ENCODE measurements at places on chromosomes 2 and 18.
A peak's percentile ranks its signal among the peaks of the same experiment; 100 is the strongest.

DNA sequence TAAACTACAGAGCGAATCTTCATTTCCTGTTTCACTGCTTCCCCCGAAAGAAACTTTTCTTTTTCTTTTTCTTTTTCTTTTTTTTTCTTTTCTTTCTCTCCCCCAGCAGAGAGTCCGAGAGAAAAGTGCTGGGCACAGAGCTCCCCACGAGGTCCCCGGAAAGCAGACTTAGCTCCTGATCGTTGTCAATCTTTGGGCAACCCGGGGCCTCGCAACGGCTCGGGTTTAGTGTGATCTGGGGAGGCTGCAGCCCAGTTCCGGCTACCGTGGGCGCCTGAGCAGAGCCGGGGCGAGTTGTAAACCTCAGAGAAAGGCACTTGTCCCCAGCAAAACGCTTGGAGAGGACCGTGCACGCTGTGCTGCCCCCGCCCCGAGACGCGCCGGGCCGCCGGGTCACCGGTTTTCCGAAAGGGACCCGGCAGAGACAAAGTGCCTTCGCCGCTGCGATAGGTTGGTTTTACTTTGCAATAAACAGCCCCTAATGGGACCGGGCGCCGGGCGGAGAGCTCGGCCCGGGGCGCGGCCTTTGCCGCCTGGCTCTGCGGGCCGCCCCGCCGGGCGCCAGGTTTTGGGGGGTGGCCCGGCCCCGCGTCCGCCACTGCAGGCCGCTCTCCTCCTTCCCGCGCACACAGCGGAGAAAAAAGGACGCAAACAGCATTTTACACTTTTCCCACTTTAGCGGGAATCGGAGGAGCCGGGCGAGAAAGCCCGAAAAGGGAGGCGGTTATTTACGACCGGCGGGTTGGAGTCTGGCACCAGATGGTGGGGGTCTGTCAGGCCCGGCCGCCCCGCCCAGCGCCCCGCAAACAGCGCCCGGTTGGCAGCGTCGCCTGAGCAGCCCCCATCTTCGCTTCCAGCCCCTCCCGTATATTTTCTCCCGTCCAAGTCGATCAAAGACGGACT, 136.0 kb downstream of the INSIG2 start:
- peak; percentile 17 for DNase-seq

DNA sequence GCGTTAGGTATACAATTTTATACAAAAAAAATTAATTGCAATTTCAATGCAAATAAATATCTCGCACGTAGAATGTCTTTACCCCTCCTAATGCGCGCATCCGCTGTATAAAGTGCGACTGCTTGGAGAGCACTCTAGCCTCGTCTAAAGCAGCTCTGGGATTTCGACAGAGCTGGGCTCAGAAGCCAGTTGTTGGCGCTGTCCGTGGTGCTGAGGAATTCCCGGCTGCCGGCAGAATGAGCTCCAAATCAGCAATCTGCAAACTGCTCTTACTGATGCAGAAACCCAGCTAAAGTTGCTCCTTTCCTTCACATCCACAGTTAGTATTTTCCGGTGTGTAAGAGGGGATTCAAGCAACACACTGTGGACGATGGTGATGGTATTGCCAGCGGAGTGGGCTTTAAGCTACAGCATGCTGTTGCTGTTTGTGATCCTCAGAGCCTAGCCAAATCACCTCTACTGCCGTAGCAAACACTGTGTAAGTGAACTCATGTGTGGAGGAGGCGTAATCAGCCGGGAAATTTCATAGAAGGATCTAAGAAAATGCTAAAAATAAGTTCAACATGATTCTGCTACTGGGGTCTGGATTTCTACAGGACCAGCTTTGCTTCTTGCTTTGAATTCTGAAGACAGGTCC, at the start of gene VWC2L:
VWC2L (plus strand) TSS at position 137 of the 637 bp plus-strand sequence. CDS start 3,140 bp downstream, outside the sequence.
- DNase-seq, result peak; percentile 7

GRCh38 chr2:210598219-210598618, 41.8 kb downstream of the CPS1 start:
- no peak for DNase-seq

DNA sequence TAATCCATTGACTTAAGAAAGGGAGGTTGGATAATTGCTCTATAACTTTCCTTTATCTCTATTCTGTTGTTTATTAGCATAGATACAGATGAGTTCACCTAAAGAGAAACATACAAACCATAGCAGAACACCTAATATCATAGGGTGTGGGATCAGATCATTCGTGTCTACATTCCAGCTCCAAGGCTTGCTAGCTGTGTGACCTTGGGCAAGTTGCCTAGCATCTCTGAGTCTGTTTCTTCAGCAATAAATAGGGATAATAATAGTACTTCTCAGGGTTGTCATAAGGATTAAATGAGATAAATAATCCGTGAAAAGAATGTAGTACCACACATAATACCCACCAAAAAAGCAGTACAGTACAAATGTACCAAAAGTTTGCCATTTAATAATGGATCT, 126.2 kb downstream of the PLB1 start:
- no peak for DNase-seq

DNA sequence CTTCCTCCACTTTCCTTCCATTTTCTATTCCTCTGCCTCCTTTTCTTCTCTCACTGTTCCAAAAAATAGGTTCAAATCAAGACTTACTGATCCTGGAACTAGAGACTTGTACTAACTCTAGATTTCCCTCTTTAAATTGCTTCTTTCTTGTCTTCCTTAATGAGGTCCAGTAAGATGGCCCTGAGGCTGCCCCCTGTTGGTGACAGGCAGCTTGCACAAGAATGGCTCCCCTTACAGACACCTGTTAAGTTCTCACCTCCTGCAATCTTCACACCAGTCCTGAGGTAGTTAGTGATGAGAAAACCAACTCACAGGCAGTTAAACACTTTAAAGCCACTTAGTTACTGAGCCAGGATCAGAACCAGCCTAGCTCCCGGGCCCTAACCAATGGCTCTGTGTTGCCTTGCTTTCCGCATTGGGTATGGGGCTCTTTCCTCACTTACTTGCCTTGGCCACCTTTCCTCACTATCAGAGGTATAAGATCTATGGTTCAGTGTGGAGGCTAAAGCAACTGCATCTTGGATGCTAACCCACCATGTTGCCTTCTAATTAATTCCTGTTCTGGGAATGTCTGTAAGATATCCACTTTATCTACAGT, 130.6 kb downstream of the AKAIN1 start:
- no peak for DNase-seq

- no peak for DNase-seq
Measured at GRCh38 chr2:134252092-134252750, 1.7 kb upstream of the MGAT5 start.

DNA sequence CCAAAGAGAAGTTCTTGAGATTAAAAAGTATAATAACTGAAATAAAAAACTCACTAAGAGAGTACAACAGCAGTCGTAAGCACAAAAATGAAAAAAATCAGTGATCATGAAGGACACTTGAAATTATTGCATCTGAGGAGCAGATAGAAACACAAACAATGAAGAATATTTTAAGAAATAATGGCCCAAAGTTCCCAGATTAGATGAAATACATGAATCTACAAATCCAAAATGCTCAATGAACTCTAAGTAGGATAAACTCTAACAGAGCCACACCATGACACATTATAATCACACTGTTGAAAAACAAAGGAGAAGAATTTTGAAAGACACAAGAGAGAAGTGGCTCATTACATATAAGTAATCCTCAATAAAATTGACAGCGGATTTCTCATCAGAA, 31.9 kb upstream of the EMILIN2 start:
- no peak for DNase-seq

- DNase-seq, result no peak
Measured at GRCh38 chr2:147782141-147782930, 62.5 kb upstream of the ACVR2A start.

DNA sequence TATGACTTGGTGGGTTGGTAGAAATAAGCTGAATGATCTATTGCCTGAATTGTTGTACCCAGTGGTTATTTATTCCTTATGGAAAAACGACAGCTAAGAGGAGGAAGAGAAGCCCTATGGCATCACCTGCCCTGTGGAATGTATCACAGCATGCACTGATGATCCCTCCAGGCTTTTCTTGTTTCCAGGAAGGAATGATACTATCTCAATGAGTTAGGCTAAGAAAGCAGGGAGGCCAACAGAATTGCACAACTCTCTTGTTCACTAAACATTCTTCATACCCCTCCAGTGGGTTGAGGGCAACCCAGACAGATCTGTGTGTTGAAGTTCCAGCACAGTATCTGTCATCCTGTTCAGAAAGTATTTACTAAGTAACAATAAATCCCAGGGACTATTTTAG, 1001.7 kb upstream of the GYPC start:
- no peak for DNase-seq

DNA sequence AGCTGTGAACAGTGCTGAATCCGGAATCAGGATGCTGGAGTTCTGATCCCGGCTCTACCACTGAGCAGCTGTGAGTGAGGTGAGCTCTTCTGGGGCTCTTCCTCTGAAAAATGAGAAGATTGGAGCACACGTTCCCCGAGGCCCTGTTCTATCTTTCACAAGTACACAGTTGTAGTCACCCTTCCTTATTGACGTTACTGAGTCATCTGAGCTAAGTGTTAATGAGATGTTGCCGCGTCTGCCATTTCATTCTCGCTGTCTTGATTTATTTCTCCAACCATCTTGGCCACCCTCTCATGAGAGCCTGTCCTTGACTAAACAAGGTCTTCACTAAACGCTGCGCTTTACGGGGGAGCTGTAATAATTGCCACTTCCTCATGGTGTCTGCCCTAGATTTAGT, 31.9 kb upstream of the EFR3B start:
- DNase-seq, result no peak

GRCh38 chr18:5391409-5391808, 95.9 kb upstream of the ZBTB14 start:
- DNase-seq, result no peak

GRCh38 chr2:220070349-220070748, 442.9 kb downstream of the SLC4A3 start:
- no peak for DNase-seq

DNA sequence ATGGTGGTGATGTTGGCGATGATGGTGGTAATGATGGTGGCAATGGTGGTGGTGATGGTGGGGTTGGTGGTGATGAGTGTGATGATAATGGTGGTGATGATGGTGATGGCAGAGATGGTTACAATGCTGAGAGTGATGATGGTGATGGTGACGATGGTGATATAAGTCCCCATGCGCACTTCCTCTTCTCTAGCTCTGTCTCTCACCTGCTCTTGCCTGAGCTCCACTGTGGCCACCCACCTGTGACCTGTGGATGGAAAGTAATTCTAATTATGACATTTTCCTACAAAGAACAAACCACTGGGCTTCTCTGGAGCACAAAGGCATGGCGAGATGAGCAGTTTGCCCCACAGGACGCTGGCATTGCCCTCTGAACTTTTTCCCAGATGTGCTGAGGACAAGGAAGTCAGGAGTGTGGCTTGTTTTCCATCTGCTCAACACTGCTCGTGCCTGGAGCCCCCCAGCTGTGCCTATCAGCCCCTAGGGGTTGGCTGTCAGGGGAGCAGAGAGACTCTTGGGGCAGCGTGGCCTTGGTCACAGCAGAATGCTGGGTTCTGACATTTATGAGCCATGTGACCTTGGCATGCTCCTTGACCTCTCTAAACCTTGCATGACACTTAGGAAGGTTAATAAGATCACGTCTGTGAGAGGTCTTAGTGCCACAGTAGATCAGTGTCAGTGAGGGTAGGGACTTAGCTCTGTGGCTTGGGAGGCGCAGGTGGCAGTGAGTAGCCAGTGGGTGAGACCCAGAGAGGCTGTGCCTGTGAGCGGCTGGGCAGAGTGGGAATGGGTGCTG, 68.4 kb downstream of the RRM2 start:
- no peak for DNase-seq

DNA sequence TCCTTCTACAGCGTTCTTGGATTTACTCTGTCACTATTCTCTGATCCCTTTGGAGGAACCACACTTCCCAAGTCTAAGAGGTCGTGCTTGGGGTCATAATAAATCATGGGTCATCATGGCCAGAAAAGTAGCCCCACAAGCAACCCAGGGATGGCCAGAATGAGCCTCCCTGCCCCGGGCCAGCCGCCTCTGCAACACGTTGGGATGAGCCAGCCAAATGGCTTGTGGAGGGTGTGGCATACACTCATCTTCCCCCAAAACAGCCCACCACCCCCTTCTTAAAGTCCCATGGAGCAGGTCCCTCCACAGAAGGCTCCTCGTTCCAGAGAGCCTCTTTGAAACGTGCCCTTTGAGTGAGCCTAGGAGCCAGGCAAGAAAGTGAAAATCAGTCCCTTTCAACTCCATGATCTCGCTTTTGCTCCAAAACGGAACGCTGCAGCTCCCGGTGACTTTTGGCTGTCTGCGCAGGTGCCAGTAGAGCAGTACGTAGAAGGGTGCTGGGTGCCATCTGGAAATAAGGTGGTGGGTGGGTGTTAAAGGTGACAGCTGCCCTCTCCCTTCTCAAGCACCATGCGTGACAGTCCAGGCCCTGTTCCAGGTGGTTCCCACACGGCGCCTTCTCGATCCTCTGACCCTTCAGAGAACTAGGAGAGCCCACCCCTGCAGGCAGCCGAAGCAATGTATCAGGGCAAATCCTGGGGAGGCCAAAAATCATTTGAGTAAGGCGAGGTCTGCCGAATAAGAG, 48.5 kb upstream of the FOSL2 start:
- no peak for DNase-seq

- no peak for DNase-seq
Measured at GRCh38 chr2:118417406-118418120, 329.3 kb downstream of the INSIG2 start.

DNA sequence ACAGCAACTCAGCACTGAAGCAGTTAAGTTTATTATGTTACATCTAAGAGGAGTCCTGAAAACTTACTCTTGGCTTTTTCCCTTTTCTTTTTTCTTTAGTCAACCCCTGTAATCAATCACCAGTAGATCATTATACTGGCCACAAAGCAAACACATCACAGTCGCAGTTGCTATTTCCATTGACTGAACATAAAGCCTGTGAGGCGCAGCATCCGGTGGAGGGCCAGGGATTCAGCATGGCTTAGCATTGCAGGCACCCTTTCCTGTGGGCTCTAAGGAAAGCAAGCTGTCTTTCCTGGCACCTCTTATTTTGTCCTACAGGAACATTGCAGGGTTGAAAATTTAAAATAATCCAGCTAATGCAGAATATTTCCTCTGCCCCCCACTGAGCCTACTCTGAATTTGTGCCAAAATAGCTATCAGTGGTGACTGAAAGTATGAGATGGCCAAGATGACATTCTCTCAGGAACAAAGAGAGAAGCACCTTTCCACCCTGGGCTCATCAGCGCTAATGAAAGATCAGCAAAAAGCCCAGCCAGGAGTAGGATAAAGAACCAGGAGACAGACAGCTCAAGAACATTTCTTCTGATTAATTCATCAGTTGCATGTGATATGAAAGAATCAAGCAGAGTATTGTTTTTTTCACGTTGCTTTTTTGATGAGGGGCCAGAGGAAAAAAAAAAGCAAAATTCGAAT, 85.3 kb upstream of the SULT1C3 start:
- DNase-seq, result no peak

- DNase-seq, result peak; percentile 67
Measured at GRCh38 chr2:74919827-74920226, 38.6 kb upstream of the POLE4 start.

DNA sequence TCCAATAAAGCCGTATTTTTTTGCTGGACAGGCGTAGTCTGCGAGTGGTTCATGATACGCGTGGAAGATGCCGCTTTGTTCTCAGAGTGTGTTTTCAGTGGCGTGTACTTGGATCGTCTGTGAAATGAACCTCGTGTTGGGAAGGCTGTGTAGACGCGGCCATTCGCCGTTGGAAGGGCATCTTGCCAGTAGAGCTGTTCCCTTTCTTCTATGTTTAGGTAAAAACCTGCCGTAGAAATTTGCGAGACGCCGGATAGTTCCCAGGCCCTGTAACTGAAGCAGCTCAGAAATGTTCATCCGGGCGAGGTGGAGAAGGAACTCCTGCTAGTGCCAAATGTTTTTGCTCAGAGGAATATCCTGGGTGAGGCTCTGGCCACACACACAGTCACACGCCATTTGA, 133.6 kb downstream of the NFATC1 start:
- no peak for DNase-seq

Data from CD4-positive, alpha-beta T cell treated with Interleukin-15 for 4 hours (primary cell).